ENCODE measurements at places on chromosomes 1 and 21. TPM values are rescaled to one million over a fixed set of nuclear protein-coding genes. Genes with fewer than 3 reads are reported as not detected.

The HSPB7 gene
- total RNA-seq = not detected

The BCAN gene
- not detected for total RNA-seq

DNA sequence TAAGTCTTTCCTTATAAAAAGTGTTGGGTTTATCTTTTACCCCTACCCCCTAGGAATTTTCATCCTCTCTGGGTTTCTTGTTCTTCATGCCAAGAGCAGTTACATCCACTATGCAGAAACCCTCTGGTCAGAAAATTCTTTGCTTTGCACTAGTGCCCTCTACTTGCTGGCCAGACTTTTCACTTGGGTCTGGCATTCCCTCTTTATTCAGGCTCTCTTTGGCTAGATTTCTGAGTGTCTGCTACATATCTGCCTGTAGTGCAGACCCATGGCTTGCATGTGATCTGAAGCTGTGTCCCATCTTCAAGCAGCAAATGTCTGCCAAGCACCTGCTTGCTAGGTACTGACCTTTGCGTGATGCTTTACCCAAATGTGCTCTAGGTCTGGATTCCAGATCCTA is 237.0 kb downstream of the GPATCH2 start:
- peak; percentile 52 for DNase-seq

GRCh38 chr1:81387446-81387845 is 413.3 kb upstream of the ADGRL2 start:
- no peak for DNase-seq

DNA sequence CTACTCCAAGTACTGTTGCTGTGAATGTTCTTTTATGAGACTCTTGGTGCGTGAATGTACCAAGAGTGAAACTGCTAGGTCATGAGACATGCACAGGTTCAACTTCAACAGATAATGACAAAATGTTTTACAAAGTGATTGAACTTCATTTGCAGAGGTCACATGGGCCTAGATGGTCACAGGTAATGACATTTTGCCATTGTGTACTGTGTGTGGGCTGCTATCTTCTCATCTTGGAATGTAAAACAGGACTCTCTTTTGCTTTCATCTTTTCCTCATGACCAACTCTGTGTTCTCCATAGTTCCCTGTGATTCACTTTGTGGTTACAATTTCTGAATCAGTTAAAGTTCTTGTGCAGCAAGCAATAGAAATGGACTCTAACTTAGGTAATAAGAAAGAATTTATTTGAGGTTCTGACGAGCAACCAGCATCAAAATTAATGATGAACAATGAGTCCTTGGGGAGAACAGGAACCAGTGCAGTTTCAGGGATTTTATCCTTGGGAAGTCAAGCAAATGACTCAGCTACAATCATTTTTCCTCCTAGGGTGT is 16.2 kb upstream of the TSNAX start:
- peak; percentile 83 for DNase-seq
